H7 (cell line): ENCODE measurements at places on chromosomes 3 and 15.

GRCh38 chr15:91929509-91929908, 76.0 kb downstream of the SLCO3A1 start:
- DNase-seq, result no peak

GRCh38 chr3:115275896-115276295, 128.8 kb upstream of the ZBTB20 start:
- DNase-seq, result no peak

DNA sequence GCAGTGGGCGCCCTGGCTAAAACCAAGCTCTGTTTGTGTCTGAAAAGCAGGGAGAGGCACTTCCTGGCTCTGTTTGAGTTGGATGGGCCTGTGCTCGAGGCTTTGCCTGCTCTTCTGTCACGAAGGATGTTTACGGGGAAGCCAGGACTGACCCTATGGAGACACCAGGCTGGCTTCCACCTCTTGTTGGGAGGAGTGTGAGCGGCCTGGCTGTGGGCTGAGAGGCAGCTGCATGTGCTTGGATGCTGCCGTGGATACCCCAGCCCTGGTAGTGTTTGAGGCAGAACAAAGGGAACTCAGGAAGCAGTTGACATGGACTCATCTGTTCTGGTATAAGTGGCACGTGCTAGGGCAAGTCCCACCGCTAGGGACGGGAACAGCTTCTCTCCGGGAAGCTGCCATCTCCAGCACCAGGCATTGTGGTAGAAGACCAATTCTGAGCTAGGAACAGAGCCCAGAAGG, 17.6 kb upstream of the SLC41A3 start:
- peak; percentile 39 for DNase-seq

DNA sequence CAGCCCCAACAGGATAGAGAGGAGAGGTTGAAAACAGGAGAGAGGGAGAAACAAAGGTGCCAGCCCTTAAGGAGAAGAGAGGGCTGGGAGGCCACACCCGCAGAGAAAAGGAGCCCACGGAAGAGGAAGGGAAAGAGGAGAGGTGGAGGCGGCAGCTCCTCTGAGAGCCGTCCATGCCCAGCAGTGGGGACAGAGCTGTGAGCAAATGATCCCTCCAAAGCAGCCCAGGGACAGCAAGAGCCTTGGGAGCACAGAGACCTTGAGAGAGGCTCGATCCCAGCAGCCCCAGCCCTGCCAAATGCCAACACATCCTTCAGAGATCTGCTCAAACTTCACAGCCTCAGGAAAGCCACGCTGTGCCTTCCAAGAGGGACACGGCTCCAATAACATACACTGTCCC, 66.7 kb upstream of the CORO2B start:
- DNase-seq, result no peak

DNA sequence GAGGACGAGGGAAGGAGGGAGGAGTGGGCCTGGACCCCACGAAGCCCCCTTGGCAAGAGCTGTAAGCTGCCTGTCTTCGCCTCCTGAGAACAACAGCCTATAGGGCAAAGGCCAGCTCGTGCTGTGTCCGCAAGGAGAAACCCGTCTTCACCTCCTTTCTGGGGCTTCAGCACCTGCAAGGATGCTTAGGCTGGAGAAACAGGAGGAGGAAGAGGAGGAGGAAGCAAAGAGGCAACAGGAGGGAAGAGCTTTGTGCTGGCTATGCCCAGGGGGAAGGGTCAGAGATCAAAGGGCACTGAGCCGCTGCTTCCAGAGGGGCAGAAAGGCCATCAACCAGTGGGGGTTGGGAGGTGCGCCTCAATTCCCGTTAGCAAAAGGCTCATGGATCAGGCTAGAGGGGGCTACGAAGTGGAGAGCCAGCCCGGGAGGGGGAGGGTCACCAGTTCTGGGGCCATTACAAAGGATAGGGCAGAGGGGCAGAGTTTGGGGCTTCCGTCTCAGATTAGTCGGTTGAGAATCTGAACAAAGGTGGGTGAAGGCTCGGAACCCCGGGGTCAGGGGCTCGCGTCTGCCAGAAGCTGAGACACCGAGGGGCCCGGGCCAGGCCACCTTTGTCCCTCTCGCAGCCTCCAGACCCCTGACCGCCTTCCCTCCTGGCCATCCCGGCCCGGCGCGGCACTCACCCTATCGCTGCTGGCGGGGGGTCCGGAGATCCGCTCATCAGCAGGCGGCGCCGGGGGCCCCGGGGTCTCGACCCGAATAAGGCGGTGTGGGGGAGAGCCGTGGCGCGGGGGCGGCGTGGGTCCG, 792 bp downstream of the SHF start:
- peak; percentile 78 for DNase-seq

DNA sequence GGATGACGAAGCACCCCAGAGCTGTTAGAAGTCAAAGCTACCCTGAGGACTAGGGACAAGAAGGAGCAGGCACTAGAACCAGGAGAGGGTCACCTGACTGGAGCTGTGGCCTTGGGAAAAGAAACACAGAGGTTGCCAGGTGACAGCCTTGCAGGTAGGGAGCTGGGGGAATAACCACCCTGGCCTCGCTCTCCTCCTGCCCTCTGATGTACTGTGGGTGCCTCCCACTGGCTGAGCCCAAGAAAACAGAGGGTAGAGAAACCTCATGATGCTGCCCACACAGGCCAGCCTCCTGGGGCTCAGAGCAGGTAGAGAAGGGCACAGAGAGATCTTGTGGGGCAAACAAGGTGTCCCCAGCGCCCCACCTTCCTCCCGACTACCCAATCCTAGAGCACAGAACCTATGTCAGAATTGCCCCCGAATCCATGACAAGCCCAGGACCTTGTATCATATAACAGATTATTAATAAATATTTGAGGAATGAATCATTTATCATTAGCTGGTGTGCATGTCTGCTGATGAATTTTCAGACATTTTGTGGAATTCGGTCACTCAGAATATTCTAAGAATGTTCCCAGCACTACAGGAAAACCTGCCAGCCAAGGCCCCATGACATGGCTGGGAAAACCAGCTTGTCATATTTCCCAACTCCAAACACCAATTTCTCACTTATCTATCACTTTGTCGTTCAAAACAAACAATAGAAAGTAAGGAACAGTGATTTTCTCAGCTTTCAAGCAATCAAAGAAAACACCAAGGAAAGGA, 59.8 kb upstream of the MEX3B start:
- peak; percentile 59 for DNase-seq

DNA sequence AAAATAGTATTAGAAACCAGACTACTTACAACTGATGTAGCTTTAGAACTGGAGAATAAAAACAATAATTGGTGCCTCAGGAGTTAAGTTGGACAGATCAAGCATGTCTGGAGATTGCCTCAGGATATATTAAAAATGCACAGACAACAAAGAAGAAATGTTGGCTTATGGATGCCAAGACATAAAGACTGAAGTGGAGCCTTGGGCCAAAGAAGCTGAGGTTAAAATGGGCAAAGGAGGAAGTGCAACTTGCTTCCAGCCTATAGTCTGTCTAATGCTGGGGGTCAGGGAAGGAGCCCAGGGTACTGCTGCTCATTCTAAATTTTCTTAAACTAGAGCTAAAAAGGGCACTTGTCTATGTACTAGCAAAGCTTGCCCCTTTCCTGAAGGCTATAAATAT, 77.5 kb downstream of the ESYT3 start:
- DNase-seq, result no peak

GRCh38 chr3:9497821-9498565, 55.6 kb downstream of the LHFPL4 start:
- DNase-seq, result no peak

DNA sequence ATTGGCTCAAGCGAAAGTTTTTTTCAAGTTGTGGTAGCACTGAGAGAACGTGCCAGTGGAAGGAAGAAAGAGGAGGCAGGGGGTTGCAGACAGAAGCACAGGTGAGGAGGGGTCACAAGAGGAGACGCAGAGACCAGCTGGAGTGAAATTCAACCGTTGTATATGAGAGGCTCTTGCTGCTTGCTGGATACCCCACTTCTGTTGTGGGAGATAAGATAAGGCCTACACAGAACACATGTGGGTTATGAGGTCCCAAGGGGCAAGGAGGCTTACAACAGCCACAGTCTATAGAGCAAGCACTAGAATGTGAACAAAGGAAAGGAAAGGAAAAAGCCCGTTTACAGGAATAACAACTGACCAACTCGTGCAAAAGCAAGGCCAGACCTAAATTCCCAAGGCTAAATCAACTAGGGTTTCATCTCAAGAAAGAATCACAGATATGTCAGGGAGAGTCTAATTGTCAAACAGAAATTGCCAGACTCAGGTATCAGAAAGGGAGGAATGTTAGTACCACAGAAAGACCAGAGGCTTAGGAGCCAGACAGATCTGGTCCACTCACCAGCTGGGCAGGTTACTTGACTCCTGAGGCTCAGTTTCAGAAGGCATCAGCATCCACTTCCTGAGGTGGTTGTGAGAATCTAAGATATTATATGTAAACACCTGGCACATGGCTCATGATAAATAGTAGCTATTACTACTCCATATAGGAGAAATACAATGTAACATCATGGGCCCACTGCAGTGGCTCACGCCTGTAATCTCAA, 60.9 kb downstream of the MSL2 start:
- DNase-seq, result no peak

DNA sequence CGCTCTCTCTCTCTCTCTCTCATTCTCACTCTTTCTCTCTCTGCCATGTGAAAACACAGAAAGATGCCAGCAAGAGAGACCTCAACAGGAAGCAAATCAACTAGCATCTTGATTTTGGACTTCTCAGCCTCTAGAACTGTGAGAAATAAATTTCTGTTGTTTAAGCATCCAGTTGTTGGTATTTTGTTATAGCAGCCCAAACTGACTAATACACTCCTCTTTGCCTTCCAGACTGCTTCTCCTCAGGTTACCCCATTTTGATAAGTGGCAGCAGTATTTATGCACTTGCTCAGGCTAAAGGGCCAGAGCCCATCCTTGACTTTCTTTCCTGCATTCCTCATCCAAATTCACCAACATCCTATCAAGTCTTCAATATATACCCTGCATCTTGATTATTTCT, 76.6 kb upstream of the NANOGP8 start:
- DNase-seq, result no peak

DNA sequence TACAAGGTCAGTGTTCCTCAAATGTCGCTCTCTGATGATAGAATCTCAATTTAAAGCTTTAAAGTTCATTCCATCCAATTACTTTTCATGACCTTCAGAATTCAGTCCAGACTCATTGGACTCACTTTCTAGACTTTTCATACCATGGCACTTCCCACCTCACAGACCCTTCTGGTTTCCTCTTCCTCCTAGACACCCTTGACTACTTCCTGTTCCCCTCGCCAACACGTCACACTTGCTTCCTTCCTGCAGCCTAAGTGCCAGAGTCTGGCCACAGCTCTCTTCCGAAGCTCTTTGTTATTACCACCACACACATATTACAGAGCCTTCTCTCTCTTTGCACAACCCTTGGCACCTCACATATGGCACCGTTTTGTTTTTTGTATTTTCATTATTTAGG, 59.1 kb upstream of the UMPS start:
- no peak for DNase-seq

DNA sequence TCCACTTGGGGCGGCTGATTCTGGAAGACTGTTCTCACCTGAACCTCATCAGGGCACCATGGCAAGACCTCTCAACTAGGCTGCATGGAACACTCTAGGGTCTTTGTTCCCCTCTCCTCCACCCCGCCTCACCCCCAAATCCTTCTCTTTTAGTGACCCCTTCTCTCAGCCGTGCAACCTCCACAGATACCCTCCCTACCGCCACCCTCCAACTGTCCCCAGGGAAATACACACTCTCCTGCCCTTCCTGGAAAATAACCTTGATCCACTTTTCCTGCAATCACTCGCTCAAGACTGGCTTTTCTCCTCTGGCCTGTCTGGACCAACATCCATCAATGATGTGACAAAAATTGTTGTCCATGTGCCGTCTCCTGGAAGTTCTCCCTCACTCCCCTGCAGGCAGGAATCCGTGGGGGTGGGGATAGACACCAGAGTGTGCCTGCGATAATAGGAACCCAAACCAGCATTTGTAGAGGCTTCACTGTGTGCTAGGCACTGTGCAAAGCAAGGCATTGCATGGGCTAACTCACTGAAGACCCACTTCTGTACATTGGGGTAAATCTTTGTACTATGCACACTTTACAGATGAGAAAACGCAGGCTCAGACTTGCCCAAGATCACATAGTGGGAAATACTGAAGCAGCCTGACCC, 160.1 kb upstream of the UBE2E1 start:
- no peak for DNase-seq
